ENCODE measurements at places on chromosomes 1 and 21.
A peak's percentile ranks its signal among the peaks of the same experiment; 100 is the strongest.

DNA sequence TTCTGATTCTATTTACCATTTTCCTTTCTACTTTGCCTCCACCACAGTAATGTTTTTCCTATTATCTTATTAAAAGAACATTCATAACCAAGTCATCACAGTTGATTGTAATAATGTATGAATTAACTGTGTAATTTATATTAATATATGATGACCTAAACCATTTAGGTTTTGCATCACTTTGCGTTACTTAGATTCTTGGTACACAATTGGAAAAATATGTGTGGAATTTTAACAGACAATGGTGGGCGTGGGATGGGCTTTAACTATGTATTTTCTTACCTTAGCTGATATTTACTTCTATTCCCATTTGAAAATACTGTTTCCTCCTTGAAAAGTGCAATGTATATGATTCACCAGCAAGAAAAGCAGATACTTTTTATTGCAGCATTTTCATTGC is 3.6 kb downstream of the KRTAP21-3 start:
- no peak for DNase-seq

- no peak for DNase-seq
Measured at GRCh38 chr1:31901838-31902509, 36.2 kb downstream of the PTP4A2 start.

DNA sequence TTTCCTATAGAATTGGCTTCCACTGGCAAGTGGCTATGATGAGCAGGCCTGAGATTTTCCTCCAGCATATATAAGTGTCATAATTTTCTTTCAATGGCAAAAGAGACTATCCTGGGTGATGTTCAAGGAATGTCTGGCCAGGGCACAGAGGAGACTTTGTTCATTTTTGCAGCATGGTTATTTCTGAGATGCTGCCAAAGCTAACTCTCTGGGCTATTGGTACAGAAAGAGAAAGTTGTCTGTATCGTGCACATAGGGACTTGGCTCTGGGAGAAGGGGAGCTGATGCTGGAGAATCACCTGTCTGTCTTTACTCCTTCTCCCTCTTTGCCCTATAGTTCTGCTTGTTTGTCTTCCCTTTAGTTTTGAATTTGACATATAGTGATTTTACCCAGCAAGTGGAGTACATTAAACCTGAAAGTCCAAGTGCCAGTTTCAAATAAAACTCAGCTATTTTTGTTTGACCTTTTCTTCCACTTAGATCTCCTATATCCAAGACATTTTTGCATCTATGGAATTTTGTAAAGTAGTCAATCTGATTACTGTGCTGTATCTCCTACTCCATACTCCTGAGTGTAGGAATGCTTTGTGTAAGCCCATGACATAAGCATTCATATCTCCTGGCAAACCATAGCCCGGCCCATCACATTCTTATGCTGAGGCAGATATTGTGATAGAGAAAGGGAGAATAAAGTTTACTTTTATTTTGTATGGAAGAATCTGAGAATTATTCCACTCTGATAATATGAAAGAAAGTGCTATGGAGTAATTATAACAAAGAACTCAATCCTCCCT is 3.9 kb downstream of the FNDC7 start:
- DNase-seq: no peak

DNA sequence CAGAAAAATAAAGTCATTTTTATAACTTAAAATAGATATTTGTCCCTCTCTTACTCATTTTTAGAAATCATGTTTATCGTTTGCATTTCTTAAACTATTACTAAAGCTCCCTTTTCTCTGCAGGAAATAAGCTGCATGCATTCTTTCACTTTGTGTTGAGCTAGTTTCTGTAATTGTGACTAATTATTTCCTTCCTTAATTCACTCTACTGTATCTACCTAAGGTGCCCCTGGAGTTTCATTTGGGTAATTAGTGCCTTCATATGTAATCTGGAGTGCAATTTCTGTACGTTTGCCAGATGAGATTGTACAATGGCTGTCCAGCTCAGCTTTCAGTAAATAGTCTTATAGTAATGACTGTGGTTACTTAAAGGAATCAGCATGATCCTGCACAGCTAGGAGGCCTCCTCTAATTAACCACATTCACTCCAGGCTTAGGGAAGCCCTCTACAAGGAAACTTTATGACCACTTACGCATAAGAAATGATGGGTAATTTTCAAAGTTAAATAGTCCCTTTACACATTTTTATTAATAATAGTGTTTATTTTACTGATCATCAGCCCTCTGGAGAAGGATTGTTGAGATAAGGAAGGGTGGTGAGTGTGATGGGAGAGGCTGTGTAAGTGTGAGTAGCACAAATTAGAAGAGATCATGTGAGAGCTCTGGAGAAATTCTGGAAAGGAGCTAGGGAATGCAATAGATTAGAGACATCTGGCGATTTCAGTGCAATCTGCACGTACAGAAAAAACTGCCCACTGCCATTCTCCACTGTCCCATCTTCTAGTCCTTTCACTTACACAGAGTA is 86.8 kb downstream of the LRRC8C start:
- DNase-seq: no peak

- no peak for DNase-seq
Measured at GRCh38 chr1:165052936-165053335, 303.6 kb downstream of the LMX1A start.

GRCh38 chr1:95497566-95497965 is 263.6 kb downstream of the RWDD3 start:
- DNase-seq: no peak

GRCh38 chr1:38586993-38587646 is 272.5 kb downstream of the RRAGC start:
- peak; percentile 44 for DNase-seq

DNA sequence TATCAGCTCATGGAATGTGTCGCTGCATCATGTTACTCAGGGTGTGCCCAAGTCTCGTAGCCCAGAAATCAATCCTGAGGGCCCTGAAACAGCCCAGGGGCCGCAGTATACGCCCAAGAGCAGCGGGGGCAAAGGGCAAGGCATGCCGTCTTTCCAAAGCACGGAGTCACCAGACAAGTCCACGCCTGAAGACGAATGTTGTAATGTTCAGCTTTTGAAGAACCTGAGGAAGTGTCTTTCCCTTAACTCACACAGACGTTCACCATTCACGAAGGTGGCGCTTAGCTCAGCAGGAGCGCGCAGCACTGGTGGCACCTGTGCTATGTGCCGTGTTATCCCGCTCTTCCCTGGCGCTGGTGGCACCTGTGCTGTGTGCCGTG is 18.8 kb upstream of the PWP2 start:
- DNase-seq: no peak

GRCh38 chr21:46634966-46635323 is 529 bp upstream of the PRMT2 start:
- DNase-seq: peak; percentile 68

GRCh38 chr1:53517109-53517508 is 57.9 kb downstream of the DMRTB1 start:
- DNase-seq: no peak

DNA sequence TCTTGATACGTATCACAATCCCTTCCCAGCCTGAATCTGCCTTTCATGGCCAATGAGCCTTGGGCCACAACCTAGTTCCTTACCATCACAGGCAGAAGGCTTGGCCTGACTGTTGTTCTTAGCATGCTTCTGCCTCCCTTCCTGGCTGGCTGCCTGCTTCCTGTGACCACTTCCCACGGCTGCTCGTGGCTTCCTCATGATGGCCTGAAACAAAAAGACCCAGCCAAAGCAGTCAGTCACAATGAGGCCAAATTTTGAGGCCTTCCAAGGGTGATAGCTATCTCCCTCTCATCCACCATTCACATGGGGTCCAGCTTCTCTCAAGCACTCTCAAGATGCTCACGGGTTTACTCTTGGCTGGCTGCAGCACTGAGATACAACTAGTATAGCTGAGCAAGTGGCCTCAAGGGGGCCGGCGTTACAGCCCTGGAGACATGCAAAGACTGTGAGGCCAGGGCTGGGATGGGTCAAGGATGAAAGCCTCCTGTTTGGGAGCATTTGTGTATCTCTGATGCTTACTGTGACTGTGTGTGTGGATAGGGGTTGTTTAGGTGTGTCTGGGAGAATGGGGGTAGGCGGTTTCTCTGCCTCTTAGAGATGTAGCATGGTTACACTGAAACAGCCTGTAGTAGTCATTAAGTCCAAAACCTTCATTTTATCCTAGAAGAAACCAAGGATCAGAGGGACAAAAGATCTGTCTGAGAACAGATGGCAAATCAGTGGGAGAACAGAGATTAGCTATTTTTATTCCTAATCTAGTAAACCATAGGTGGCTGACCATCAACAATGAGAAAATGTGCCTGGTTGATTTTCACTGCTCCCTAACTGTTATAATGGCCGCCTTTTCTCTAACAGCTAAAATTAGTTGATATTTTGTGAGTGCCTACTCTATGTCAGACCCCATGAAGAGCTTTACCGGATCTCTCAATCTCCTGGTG is 5.4 kb upstream of the TOE1 start:
- DNase-seq: no peak

DNA sequence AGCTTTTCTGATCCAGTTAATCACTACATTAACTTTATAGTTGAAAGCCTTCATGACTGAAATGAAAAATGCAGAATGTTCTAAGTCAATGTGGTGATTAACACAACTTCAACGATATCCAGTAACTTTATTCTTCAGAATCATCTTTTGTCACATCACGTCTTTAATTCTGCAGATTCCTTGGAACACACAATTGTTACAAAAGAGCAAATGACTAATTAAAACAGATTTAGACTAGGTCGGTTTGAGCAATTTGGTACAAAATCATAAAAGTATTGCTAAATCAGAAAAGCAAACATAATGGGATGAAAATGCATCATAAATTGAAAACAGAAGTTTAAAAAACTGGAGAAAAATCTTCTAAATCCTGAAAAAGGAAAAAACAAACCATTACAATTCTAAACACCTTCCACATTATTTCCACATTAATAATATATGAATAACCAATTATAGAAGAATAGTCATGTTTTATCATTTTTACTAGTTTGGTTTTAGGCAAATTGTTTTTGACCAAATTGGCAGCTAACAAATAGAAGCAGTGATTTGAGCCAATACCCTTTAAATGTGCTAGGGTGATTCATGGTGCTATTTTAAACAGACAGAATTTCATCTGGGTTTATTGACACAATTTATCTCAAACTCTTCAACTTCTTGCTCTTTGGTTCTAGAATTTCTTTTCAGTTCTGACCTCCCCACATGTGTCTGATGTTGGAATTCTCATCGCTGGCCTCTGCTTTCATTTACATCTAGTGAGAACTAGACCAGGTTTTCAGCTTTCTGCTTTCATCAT is 468.1 kb upstream of the PTBP2 start:
- no peak for DNase-seq

DNA sequence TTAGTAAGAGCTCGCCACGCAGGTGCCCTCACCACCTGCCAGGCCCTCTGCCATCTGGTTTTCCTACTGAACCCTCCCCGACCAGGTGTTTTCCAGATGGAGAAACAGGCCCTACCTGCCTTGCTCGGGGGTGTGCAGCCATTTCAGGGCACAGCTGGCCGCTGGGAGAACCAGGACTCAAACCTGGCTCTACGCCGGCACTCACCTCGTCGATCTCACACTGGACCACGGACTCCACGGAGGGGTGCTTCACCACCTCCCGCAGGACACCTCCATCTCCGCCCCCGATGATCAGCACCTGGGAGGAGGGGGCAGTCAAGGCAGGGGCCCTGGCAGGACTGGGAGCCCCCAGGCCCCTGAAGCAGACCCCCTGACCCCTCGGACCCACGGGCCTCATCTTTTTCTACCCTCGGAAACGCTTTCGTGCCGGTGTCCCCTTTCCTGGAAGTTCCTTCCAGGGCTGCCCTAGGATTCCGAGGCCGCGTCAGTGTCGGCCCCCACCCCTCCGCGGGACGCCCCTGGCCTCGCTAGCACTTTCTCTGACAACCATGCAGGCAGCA is 1.1 kb downstream of the SRM start:
- no peak for DNase-seq

- peak; percentile 8 for DNase-seq
Measured at GRCh38 chr1:178189814-178190213, 95.9 kb downstream of the RASAL2 start.

- no peak for DNase-seq
Measured at GRCh38 chr1:109514846-109515245, 5.3 kb upstream of the AMIGO1 start.

GRCh38 chr1:198283222-198283621 is 126.4 kb downstream of the NEK7 start:
- DNase-seq: no peak

- no peak for DNase-seq
Measured at GRCh38 chr1:111505641-111506119, 2.2 kb upstream of the ADORA3 start.

DNA sequence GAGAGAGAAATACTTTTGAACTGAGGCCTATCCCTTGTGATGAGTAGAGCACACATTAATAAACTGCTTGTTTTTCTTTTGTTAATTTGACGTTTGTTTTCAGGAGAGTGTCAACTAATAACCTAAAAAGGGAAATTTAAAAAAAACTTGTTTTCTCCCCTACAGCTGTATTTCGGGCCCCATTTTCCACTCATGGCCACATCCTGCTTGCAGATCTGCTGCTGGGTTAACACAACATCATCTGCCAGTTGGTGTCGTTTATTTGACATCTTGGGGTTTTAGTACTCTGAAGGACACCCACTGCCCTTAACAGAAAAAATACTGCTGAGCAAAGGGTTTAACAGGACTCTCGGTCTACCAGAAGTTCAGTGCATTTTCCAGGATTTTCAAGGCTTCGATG is 848 bp upstream of the PYHIN1 start:
- no peak for DNase-seq

GRCh38 chr1:117611894-117612483 is 6.1 kb downstream of the TENT5C start:
- DNase-seq: no peak

- DNase-seq: no peak
Measured at GRCh38 chr1:21077085-21077484, 99.6 kb downstream of the EIF4G3 start.

- no peak for DNase-seq
Measured at GRCh38 chr21:41952568-41953248, 1.1 kb downstream of the C2CD2 start.

DNA sequence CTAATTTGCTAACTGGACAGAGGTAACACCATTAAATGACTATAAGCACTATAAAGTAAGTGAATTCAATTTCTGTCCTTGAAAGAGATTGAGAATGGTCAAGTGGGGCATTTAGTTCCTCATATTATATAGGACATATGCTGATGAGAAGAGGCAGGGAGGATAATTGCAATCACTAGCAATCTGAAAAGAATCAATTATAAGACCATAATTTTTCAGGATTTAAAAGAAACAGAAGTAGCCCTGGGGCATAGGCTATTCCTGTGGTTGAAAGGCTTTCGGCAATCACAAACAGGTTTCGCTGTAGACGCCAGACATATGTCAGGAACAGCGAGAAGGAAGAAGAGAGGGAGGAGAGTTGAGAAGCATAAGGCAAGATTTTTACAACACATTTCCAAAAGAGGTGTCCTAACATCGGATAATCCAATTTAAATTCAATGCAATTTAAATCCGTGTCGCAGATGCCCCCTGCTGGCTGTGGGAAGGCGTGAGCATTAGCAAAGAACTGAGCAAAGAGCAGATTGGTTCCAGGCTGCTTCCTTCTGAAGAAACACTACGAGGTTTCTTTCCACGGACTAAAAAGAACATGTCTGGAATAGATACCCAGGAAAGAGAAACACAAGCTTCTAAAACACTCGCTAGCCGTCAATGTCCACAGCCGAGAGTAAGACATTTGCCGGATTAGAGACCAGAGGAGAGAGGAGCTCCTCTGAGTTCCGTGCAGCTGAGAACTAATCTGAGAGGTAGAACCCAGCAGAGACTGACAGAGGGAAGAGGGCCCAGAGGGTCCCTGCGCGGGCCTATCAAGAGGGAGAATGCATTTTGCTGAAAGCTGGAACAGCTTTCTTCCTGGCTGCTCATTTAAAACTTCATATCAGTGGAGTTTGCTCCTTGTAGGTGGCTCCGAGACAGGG is 27.9 kb downstream of the RGS5 start:
- peak; percentile 29 for DNase-seq

Data from frontal cortex (tissue), 4 donors.